ENCODE measurements at places on chromosomes 1 and 21.

DNA sequence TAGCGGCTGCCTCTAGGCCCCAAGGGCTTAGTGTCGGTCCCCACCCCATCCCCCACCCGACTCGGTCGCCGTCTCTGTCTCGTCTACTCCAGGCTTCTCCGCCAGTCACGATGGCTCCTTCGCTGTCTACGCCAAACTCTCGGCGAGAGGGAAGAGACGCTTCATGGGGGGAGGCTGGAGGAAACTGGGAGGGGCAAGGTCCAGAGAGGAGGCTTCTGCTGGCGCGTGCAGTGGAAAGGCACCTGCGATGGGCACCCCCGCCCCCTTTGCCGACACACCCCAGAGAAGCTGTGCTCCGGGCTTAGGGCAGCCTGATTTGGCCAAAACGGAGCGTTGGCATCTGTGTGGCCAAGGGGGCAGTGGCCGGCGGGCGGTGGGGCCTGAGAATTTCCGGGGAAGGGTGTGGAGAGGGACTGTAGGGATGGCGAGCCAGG lies 1.2 kb upstream of the CSMD2 start:
- no peak for DNase-seq

- peak; percentile 40 for DNase-seq
Observed at GRCh38 chr1:232574889-232575762, 54.8 kb downstream of the SIPA1L2 start.

DNA sequence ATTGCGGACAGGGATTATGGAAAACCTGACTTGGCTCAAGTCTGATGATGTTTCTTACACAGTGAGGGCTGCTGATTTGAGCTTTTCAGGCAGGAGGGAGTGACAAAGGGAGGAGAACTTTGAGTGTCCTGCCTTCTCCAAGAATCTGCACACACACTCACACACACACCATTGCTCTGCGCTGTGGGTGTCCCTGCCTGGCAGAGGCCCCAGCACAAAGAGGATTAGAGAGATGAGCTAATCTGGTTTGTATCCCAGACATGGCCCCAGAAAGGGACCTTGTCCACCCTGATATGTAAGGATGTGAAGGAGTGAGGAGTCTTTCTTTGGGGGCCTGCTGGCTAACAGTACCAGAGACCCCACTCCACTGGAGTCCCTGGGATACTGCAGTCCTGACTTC lies 5.9 kb upstream of the WNT2B start:
- DNase-seq: no peak

DNA sequence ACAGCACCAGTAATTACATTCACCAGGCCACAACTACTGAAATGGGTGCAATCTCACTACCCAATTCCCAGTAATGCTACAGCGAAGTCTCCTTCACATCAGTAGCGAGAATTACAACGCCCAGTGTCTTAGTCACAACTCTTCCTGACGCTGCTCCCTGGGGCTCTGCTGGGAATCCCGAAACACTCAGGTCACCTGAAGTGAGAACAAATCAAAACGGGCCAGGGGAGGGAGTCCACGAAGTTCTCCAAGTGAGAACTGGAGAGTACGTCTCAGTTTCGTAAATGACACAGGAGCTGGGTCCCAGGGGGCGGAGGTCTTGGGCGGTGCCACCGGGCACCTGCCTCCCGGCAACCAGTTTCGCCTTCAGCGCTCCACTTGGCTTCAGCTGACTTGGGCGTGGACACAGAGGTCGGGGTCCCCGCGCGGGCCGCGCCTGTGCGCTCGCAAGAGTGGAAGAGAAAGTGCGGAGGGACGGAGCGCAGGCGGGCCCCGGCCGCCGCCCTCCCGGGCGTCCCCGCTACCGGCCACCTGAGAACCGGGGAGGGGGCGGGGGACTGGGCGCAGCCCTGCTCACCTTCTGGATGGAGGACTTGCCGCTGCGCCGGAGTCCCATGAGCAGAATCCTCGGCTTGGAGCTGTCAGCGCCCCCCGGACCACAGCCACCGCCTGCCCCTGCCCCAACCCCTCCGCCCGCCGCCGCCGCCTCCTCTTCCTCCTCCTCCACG lies 575 bp downstream of the RRAGC start:
- DNase-seq: peak; percentile 37

DNA sequence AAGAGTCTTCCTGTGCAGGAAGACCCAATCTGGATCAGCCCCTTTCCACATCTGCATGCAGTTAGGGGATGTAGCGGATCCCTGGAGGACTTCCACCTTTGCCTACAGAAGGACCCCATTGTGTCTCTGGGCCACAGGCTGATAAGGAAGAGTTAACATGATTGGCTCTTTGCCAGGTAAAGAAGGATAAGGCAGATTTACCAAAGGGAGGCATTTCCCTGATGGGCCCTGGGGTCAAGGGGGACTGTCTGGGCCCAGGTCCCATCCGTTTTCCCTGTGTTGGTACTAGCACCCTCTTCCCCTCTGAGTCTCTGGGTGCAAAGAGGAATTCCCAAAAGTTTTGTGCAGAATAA lies 29.1 kb downstream of the SLC26A9 start:
- no peak for DNase-seq

GRCh38 chr21:40043423-40043822 lies 176.2 kb downstream of the PCP4 start:
- no peak for DNase-seq

GRCh38 chr1:85303440-85304162 lies 27.2 kb upstream of the BCL10 start:
- DNase-seq: no peak

DNA sequence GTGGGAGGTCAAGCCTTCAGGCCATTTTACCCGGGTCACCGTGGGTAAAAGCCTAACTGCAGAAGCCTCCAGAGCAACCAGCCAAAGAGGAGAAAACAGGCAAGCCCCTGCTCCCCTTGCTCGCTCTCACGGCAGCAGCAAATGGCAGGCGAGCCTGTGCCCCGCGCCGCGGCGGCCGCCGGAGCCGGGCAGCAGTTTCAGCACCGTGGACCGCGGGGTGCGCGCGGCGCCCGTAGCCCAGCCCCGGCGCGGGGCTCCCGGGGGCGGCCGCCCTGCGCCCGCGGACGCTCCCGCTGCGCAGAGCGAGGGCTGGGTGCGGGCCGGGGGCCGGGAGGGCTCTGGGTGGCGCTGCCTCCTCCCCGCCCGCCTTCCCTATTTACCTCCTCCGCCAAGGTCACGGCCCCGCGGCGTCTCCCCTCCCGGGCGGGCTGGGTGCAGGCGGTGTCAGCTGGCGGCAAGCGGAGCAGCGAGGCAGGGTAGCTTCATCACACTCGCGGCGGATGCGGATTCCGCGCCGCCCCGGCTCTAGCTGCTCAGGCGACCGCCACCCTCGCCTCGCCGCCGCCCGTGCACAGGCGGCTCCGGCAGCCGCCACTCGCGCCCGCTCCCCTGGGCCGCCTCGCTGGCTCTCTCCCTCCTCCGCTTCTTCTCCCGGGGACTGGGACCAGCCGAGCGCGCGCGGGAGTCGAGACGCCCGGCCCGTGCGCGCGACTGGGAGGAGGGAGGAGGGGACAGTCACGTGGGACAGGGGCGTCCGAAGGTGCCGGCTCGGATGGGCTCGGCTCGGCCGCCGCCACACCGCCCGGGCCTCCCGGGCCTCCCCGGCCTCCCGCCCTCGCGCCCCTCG lies at the start of gene RGS7:
Gene RGS7 (minus strand): TSS at position 687 of the 847 bp plus-strand sequence.
- DNase-seq: peak; percentile 63

- DNase-seq: no peak
Observed at GRCh38 chr1:69738458-69739250, 170.9 kb downstream of the LRRC7 start.

DNA sequence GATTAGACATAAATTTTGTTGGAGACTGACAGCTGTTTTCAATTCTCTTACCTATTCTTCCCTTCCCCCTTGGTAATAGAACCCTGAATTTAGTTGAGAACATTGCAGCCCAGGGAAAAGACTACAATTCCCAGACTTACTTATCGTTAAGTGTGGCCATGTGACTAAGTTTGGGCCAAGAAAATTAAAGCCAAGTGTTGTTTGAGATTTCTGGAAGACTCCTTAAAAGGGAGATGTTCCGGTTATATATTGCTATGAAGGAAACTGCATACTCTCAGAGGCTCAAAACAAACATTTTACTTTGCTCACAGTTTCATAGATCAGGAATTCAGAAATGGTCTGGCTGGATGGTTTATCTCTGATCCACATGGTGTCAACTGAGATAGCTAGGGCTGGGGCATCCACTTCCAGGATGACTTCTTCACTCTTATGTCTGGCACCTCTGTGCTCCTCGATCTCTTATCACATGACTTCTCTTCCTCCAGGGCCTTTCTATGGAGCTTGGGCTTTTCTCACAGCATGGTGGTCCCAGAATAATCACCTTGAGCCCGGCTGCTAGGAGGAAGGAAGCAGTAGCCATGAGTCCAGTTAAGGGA lies 22.4 kb upstream of the CD34 start:
- DNase-seq: no peak

DNA sequence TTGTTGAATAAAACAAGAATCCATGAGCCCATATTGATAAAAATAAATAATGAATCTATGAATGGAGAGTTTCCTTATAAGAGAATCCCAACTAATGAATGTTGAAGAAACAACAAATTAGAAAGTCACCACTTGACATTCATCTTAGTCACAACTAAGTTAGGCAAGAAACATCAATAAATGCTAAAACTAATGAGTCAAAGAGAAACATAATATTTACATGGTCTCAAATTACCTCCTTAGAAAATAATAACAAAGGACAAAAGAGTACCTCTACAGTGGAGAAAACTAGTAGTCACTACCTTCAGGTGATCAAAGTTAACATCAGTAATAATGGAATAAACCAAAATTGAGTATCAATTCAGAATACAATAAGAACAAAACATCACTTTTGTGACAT lies 93.5 kb downstream of the AKT3 start:
- DNase-seq: no peak

DNA sequence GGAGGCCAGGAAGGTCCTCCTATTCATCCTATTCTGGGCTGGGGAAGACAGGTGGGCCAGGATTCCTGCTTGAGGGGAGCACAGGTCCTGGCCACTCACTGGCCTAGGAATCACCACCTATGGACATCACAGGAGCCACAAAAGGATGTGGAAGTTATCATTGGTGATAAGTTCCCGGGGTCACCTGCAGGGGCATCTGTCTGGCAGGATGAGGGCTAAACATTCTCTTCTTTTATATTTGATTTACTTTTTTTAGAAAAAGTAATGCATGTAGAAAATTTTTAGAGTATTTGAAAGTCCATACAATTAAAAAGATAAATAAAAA lies 33.2 kb upstream of the KIAA0040 start:
- DNase-seq: no peak

DNA sequence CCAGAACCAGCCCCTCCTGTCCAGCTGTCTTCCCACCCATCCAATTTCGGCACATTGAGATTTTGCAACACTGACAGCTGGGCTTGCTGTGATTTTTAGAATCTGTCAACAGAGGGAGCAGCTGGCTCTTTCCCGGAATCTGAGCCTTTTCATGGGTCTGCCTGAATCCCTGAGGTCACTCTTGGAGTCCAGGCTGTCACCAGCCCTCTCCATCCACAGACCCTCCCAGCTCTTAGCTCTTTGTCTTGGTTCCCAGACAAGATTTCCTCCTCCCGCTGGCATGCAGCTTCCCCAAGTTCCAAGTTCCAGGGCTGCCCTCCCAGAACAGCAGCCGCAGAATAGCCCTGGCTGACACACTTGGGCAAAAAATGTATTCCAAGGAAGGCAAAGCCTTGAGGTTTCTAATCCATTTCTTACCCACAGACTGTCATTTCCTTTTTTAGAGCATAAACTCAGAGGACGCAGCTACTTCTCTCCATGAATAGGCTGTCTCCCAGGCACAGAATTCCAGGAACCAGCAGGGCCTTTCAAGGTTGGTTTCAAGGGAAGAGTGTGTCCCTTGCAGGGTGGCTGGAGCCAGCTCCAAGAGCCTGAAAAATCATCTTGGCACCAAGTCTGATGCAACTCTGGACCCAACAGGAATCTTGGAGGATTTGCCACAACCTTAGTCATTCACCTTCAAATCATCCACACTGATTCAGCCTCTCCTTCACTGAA lies 7.1 kb upstream of the TMEM61 start:
- no peak for DNase-seq

DNA sequence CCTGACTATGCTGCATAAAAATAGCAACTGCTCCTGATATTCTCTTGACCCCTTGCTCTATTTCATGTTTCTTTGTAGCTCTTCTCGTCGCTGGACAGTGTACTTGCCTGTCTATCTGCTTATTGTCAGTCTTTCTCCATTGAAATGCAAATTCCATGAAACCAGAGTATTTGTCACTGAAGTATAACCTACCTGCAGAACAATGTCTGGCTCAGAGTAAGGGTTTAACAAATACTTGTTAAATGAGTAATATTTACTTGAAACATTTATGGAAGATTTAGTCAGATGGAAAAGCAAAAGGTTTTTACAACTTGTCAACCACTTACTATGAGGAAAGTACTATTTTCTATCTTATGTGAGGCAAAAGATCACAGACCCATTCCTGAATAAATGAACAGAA lies 19.9 kb upstream of the ERICH3 start:
- no peak for DNase-seq

GRCh38 chr1:22317920-22318243 lies 133.8 kb upstream of the ZBTB40 start:
- no peak for DNase-seq

- DNase-seq: peak; percentile 77
Observed at GRCh38 chr1:25766721-25767436, 33.1 kb upstream of the SELENON start.

GRCh38 chr1:161185282-161185682 lies 8.0 kb upstream of the B4GALT3 start:
- peak; percentile 7 for DNase-seq

DNA sequence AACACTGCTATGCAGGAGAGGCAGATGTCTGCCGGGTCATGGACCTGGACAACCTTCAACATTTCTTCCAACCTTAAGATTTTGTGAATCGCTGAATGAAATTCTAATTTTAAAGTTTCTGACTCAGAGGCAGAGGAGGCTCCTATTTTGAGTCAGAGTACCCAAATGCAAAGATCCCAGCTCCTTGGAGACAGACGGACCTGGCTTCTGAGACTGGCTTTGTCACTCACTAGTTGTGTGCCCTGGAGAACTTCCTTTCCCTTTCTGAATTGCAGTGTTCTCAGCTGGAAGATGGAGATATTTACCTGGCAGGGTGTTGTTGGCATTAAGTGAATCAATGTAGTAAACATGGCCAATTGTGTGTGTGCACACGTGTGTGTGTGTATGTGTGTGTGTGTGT lies 51.9 kb downstream of the IER5 start:
- DNase-seq: no peak

GRCh38 chr1:12602659-12603024 lies 15.4 kb downstream of the DHRS3 start:
- DNase-seq: no peak
